ENCODE measurements at places on chromosomes 6 and 20.

DNA sequence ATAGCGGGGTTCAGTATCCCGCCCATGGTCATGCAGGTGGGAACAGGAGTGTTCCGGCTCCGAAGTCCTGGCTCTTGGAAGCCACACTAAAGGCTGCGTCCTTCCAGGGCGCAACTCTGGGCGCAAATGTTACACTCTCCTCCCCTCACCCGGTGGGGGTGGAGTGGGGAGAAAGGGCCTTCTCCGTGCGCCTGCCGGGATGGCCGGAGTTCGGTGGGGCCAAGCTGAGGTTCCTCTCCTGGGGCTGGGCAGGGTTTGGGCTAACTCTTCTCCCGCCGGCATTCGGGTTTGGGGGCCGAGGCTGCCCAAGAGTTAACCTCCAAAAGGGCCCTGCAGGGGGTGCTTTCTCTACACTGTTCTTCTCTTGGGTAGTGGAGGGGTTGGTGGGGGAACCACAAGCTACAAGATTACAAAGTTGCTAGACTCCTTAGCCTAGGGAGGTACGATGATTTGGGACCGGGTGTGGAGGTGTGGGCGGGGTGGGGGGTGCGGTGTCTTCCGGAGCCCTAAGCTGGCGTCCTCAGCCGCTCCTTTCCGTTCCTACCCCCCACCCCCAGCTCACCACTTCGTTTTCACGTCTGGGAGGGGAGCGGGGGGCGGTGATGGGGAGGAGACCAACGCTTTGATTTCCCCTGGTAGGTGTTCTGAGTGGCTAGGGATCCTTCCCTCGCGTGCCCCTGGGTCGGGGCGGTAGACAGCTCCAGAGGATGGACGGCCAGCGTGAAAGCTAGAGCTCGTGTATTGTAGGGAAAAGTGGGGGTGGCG, 12.3 kb downstream of the NRN1 start:
- DNase-seq = no peak

- DNase-seq = no peak
Observed at GRCh38 chr20:10507052-10507451, 71.9 kb downstream of the SLX4IP start.

DNA sequence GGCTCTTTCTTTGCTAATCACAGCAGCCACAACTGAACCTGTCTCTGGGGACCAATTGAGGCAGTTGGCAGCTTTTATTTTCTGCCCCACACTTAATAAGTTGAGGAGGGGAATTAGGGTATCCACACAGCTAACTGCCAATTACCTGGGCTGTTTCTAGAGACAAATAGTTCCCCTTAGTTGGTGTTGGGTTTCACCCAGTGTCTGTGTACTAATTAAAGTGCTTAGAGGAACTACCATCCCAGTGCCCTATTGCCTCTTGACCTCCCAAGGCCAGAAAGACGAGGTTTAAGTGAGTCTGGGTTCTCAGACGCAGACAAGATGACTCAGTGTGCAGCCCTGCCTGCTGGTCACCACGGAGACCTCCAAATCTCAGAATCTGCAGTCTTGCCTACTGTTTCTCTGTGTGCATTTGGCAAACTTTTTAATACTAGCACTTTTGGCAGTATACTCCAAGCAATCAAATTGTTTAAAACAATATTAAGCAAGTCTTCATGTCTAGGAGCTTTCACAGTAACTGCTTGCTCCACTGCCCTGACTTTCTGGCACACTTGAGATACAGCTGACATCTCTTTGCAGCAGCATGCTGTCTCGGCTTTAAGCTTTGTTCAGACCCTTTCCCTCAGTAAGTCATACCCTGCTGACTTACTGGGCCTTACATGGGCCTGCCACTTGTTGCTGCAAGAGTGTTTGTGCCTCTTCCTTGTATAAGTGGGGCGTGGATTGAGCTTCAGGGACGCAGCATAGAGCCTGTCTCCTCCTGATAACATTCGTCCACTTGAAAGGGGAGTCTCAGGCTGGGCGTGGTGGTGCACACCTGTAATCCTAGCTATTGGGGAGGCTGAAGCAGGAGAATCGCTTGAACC, 31.9 kb downstream of the STK35 start:
- no peak for DNase-seq

- no peak for DNase-seq
Observed at GRCh38 chr6:39057251-39058155, 8.9 kb downstream of the GLP1R start.

- DNase-seq = no peak
Observed at GRCh38 chr6:38179300-38179699, 359.8 kb downstream of the ZFAND3 start.

DNA sequence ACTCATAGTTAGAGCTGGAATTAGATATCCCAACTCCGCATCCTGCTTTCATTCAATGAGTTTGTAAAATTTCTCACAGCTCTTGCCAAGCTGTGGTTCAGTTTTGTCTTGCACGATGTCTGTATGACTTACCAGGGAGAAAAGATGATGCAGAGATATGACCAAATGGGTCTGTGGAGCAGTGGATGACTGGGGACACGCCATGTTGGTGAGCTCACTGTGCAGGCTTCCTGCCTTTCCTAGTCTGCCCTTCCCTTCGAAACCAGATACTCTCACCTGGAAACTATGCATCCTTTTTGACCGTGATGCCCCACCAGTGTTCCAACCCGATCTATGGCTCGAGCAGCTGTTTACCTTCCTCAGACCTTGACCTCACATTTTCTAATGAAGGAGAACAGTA, 262.7 kb upstream of the BMP2 start:
- DNase-seq = no peak

DNA sequence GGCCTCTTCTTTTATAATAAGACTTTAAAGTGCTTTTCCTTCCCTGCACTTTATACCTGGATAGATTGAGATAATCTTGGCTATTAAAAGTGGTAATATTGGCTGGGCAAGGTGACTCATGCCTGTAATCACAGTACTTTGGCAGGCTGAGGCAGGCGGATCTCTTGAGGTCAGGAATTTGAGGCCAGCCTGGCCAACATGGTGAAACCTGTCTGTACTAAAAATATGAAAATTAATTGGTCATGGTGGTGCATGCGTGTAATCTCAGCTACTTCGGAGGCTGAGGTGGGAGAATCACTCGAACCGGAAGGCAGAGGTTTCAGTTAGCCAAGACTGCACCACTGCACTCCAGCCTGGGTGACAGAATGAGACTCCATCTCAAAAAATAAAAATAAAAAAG, 197.1 kb upstream of the RGS17 start:
- no peak for DNase-seq

Measured in KG1 (cell line).